T-helper 2 cell (primary cell): ENCODE measurements at places on chromosomes 7 and 10.

DNA sequence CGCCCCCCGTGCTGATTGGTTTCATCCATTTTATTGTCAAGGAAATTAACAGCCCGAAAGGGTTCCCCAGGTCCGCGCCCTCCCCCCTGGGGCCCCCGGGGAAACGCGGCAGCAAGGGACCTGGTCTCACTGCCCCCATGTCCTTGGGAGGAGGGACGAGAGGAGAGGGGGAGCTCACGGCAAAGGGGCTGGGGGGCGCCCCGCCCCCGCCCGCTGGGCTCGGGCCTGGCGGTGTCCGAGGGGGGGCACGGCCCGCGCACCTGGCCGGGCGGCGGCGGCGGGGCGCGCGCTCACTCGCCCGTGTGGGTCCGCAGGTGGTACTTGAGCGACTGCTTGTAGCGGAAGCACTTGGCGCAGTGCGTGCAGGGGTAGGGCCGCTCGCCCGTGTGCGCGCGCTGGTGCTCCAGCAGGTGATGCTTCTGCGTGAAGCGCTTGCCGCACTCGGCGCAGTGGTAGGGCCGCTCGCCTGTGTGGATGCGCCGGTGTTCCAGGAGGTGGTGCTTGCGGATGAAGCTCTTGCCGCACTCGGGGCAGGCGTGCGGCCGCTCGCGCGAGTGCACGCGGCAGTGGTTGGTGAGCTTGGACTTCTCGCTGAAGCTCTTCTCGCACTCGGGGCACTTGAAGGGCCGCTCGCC lies 29.3 kb downstream of the ZNF777 start:
- DNase-seq, result no peak

- DNase-seq, result no peak
These were observed 7.6 kb downstream of the STARD3NL start for GRCh38 chr7:38185395-38186307.

DNA sequence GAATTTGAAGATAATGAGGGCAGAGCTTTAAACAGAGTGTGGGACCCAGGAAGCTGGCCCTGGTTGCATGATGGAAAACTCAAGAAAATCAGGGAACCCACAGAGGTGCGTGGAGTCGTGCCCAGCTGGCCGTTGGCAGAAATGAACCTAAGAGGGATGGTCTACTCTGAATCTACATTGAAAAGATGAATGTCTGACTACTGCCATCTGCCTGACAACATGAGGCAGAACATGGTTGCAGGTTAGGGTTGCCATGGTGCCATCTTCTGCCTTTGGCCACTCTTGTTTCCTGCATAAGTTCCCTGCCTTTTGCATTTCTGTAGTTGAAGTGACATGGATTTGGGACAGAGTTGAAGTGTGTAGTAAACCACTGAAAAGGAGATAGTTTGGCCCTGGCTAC lies 138.5 kb upstream of the COBL start:
- no peak for DNase-seq

- no peak for DNase-seq
These were observed 110.0 kb upstream of the MYO3A start for GRCh38 chr10:25824050-25824449.

GRCh38 chr10:78335691-78336401 lies 302.2 kb downstream of the RPS24 start:
- DNase-seq, result no peak

DNA sequence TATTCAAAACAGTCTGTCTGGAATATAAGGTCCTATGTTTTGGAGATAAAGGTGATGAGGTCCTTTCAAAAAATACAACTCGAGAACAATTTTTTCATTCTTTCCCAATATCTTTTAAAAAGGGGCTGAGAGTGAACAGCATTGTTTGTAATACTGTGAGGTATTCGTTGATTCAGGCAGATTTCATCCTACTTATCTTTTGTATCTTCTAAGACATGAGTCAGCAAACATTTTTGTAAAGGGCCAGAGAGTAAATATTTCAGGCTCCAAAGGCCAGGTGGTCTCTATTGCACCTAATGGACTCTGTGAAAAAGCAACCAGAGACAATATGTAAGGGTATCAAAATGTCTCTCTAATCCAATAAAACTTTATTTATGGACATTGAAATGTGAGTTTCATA lies 8.1 kb upstream of the ANK3 start:
- no peak for DNase-seq

DNA sequence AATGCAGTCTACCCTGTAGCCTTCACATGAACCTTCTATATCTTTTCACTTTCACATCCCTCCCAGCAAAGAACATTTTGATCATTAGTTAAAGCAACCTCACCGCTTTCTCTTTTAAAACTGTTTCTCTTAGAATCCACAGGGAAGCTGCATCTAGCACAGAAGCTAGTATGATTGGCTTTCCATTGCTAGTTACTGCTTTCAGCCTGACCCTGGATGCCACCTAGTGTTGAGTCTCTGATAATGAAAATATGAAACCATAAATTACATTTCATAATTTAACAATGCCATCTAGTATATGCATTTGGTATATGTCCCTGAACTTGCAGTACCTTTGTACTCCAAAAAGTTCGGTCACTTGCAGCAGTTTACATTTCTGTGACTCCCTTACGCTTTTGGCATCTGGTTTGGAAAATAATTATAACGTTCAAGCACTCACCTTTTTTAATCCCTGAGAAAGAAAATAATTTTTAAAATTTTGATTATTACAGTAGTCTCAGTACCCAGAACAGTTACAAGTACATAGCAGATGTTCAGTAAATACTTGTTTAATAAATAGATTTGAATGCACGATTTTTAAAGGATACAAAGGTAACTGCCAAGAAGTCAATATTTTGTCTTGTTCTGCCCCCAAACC lies 22.7 kb downstream of the CISD1 start:
- DNase-seq, result no peak

DNA sequence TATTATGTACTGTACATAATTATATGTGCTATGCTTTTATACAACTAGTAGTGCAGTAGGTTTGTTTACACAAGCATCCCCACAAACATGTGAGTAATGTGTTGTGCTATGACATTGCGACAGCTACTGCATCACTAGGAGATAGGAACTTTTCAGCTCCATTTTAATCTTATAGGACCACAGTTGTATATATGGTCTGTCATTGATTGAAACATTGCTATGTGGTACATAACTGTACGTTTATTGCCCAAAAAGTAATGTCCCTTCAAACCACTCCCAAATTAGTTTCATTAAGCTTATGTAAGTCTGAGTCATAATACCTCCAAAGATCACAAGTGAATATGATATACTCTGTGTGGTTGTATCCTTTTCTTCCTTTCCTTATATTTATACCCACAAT lies 183.2 kb upstream of the POT1 start:
- no peak for DNase-seq

- DNase-seq, result no peak
These were observed 196.7 kb downstream of the SEMA3E start for GRCh38 chr7:83452256-83452655.

DNA sequence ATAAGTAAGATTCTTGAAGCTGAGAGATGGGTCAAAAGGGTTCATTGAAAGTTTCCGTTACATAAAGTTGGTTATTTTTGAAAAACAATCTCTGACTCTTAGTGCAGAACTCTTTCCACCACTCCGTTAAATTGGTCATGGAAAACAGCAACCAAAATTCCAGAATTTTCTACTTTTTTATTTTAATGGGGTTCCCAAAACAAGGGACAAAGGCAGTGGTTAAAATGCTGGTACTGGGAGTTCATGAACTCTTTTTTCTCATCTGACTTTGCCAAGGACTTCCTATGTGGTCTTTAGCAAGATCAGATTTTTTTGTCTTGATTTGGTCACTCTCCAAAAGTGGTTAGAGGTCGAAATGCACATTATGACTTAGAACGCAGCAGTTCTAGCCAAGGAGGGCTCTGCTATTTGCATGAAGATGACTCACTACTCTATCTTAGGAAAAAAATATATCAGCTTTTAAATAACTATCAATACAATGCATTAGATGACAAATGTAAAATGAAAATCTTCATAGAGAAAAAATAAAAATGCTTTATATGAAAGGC lies 145.7 kb downstream of the REEP3 start:
- DNase-seq, result no peak

DNA sequence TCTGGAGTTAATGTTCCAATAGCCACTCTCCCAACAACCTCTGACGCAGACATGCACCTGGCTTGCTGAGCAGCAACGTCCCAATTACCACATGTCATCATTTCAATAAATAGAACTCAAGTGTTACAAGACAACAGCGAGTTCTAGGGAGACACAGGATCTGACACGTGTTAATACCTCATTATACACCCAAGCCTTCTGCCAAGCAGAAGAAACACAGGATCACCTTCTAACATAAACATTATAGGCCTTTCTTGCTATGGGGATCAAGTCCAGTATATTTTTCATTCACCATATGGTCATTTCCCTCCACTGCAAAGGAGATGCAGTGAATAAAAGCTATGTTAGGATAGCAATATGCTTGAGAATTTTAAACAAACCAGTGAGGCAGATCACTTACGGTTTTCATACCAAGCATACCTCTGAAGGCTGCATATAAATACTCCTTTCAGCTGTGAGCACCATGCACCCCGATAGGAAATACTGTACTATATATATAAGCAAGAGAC lies 74.2 kb downstream of the JAZF1 start:
- no peak for DNase-seq

- DNase-seq, result no peak
These were observed 517.4 kb upstream of the ZMIZ1 start for GRCh38 chr10:78551184-78552005.

GRCh38 chr7:84422790-84423189 lies 228.2 kb upstream of the SEMA3A start:
- no peak for DNase-seq

DNA sequence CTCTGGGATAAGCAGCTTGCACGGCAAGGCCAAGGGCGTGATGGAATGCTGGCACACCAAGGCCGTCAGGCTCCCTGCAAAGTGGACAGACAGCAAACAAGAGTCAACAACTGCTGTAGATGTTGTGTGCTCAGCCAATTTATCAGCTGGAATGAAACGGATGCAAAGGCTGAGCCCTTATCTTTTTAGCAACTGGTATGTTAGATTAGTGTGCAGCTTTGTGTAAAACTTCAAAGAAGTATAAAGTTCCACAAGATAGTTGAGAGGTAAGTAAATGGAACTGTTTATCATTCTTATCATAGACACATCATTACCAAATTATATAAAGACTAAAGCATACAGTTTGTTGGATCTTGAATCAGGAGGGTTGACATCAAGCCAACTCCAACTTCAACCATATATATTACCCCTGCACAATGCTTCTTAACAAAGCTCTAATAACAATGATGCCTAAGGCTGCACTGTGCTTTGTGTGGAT lies 289.0 kb downstream of the TNS3 start:
- DNase-seq, result no peak

DNA sequence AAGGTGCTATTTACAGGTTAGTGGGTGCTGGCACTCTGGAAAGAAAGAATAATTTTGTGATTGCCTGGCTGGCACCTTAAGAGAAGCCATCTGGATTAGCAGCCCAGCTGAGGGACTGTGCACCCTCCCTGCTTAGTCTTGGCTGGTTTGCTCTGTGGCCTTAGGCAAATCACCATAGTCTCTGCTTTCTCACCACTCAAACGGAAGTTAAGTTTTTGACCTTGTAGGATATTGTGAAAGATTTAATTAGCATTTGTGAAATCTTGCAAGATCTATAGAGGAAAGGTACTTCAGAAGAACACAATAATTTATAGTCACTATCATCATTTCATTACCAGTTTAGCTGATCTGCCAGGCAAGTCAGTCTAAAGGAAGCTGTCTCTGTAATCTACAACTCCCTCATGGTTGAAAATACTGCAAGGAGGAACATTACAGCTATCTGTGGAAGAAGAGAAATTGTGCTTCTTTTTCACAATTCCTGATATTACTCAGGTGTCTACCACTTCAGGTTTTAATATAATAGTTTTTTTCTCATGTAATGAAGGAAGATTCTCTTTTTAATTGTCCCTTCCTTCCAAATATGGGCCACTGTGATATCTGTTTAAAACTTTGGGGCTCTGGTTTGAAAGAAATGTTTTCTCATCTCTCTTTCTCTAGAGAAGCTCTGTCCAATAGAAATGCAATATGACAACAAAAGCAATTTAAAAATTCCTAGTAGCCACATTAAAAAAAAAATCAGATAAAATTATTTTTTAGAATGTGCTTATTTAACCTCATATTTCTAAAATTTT lies 219.6 kb downstream of the PTEN start:
- DNase-seq, result no peak

GRCh38 chr10:33195608-33196376 lies 138.7 kb downstream of the NRP1 start:
- no peak for DNase-seq
